Kidney (tissue), 22 donors: ENCODE measurements at places on chromosomes 6 and 20. TPM values are rescaled to one million over a fixed set of nuclear protein-coding genes. Genes with fewer than 3 reads are reported as not detected.

DNA sequence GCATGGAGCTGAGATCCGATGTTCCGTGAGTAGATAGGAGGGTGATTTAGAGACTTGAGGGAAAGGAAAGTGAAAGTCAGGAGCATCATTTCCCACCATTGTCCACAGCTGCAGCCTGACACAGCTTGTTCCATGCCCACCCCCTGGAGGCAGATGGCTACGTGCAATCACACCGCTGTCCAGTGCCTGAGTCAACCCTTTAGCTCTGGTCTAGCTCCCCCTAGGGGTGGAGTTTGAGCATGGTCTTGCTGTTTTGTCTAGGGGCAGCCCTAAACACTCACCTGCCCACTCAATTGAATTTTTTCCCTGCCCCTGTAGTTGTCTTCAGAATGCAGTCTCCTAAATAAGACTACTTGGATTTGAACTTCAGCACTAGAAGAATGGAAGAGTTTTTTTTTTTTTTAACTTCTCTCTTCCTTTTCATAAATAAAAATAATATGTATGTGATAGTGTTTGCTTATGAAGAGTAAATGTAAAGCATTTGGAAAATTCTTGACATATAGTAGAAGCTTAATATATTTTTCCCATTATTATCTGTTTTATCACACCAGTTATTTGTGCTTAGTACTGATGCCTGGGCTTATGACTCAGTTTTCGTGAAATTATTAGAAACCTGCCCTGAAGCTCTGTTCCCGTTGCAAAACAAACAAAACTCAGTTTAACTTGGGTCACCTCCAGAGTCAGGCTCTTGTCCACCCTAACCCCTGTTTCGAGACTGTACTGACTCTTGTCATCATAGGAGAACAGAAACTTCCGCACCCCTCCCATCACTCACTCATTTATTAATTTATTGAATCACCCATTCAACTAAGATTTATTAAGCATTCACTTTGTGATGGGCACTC is 814.8 kb downstream of the MAFB start:
- H3K36me3 ChIP-seq, result no peaks in the 10 kb centered on the region
- peaks cover 4% of the 10 kb centered on the region for H3K4me1 ChIP-seq
- no peaks in the 10 kb centered on the region for H3K27me3 ChIP-seq
- no peak overlapping the region for H3K4me3 ChIP-seq

DNA sequence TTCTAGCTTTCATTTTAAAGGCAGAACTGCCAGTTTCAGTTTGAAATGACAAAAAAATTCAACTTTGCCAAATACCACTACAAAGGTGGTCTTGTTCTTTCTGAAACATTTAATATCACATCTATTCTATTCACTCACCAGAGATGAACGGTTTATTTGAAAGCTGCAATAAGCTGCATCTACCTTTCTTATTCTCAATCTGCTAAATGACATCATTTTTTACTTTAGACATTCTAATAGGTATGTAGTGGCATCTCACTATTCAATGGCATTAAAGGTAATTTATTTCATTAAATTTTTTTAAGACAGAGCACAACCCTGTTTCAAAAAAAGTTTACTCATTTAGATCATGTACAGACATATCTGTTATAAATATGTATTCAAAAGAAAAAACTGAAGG is 66.5 kb upstream of the SMIM29 start:
- DNase-seq, result no peak
- no peaks in the 10 kb centered on the region for H3K36me3 ChIP-seq
- no peak overlapping the region for H3K27ac ChIP-seq
- H3K4me1 ChIP-seq, result no peaks in the 10 kb centered on the region
- H3K4me3 ChIP-seq, result no peak overlapping the region
- H3K27me3 ChIP-seq, result no peaks in the 10 kb centered on the region

- H3K4me1 ChIP-seq, result no peaks in the 10 kb centered on the region
- no peak for DNase-seq
- no peak overlapping the region for H3K4me3 ChIP-seq
- H3K36me3 ChIP-seq, result no peaks in the 10 kb centered on the region
- no peak overlapping the region for H3K27ac ChIP-seq
- H3K27me3 ChIP-seq, result no peaks in the 10 kb centered on the region
Observed at GRCh38 chr6:14518515-14519217, 401.1 kb downstream of the CD83 start.

- no peaks in the 10 kb centered on the region for H3K36me3 ChIP-seq
- no peak overlapping the region for H3K27ac ChIP-seq
- H3K4me3 ChIP-seq, result no peak overlapping the region
- DNase-seq, result no peak
- H3K4me1 ChIP-seq, result peaks cover 5% of the 10 kb centered on the region
- H3K27me3 ChIP-seq, result no peaks in the 10 kb centered on the region
Observed at GRCh38 chr6:54286141-54286540, 22.1 kb upstream of the TINAG start.

DNA sequence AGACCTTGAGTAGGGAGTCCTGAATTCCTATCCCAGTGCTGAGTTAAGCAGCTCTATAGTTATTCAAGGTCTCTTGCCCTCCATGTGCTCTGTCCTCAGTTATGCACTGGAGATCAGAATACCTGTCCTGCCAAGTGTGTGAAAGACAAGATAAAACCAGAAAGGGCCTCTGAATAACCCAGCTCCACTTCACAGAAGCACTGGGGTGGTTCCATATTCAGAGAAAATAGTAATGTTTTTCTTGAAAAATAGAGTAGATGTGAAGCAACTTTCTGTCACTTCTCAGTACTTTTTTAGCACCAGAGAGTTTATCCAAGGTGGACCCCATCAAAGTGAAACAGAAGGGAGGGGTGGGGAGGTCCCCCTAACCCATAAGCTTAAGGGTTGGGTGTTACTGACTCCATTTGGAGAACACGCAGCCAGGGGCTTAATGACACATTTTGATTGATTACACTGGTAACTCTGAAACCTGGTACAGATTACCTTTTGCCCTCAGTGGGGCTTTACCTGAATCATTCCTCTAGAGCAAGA is 509.8 kb upstream of the JARID2 start:
- H3K27me3 ChIP-seq, result no peaks in the 10 kb centered on the region
- no peak for DNase-seq
- no peak overlapping the region for H3K4me3 ChIP-seq
- no peaks in the 10 kb centered on the region for H3K36me3 ChIP-seq
- no peak overlapping the region for H3K27ac ChIP-seq

- no peaks in the 10 kb centered on the region for H3K27me3 ChIP-seq
- H3K4me3 ChIP-seq, result no peak overlapping the region
- no peaks in the 10 kb centered on the region for H3K36me3 ChIP-seq
- peaks cover 18% of the 10 kb centered on the region for H3K4me1 ChIP-seq
- H3K27ac ChIP-seq, result no peak overlapping the region
Observed at GRCh38 chr20:62408055-62408454, 970 bp upstream of the CABLES2 start.

DNA sequence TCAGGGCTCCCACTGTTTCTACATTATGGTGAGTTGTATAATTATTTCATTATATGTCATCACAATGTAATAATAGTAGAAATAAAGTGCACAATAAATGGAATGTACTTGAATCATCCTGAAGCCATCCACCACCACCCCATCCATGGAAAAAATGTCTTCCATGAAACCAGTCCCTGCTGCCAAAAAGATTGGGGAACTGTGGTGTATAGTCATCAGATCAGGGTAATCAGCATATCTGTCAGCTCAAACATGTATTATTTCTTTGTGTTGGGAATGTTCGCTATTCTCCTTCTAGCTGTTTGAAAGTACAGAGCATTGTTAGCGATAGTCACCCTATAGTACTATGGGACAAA is 33.8 kb upstream of the SLC22A23 start:
- DNase-seq, result no peak
- H3K27me3 ChIP-seq, result no peaks in the 10 kb centered on the region
- H3K4me1 ChIP-seq, result no peaks in the 10 kb centered on the region

GRCh38 chr6:166056637-166057036 is 111.0 kb downstream of the TBXT start:
- H3K27ac ChIP-seq, result no peak overlapping the region
- no peak for DNase-seq
- H3K4me3 ChIP-seq, result no peak overlapping the region
- H3K36me3 ChIP-seq, result no peaks in the 10 kb centered on the region

- H3K27ac ChIP-seq, result peak overlapping the region; percentile 90
- no peaks in the 10 kb centered on the region for H3K27me3 ChIP-seq
- no peaks in the 10 kb centered on the region for H3K36me3 ChIP-seq
- peaks cover 21% of the 10 kb centered on the region for H3K4me1 ChIP-seq
- peak; percentile 64 for DNase-seq
Observed at GRCh38 chr6:71478834-71479541, 190.4 kb downstream of the OGFRL1 start.

DNA sequence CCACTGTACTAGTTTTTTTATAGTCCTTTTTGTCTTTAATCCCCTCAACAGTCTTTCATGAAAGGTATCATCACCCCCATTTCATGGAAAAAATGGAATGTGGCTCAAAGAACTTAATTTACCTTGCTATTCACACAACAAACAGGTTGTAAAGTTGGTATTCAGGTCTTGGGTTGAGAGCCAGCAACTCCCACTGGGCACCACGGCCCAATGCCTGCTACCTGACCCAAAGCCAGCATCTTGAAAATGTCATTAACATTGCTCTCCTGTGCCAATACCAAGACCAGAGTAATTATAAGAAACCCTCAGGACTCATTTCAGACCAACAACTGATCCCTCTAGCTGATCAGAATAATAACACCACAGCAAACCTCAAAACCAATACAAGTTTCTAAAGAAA is 75.7 kb downstream of the METTL24 start:
- H3K27ac ChIP-seq, result no peak overlapping the region
- H3K4me1 ChIP-seq, result peaks cover under 1% of the 10 kb centered on the region
- no peaks in the 10 kb centered on the region for H3K36me3 ChIP-seq
- no peak overlapping the region for H3K4me3 ChIP-seq
- DNase-seq, result no peak
- no peaks in the 10 kb centered on the region for H3K27me3 ChIP-seq

The TAAR9 gene
- not detected for polyA plus RNA-seq

The SNPH gene
- 3.1 TPM for polyA plus RNA-seq

The ULBP1 gene
- polyA plus RNA-seq, result 0.47 TPM

The UST gene
- 3.2 TPM for polyA plus RNA-seq
